GM23248 (cell line): ENCODE measurements at places on chromosomes 4 and X.

DNA sequence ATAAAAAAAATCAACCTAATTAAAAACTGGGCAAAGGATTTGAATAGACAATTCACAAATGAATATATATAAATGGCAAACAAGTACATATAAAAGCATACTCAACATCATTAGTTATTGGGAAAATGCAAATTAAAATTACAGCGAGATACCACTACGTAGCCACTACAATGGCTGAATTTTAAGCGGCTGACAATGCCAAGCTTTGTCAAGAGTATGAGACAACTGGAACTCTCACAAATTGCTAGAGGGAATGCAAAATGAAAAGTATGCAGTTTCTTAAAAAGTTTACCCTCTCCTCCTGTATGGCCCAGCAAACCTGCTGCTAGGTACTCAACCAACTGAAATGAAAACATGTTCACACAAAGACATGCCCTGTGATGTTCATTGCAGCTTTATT lies 34.8 kb downstream of the ZFP42 start:
- no peak for DNase-seq

- DNase-seq: no peak
These were observed 22.9 kb downstream of the TNIP2 start for GRCh38 chr4:2733001-2733843.

- peak; percentile 61 for DNase-seq
These were observed 6.8 kb upstream of the CLCN5 start for GRCh38 chrX:49915361-49916222.

GRCh38 chrX:13055486-13055885 lies 11.1 kb upstream of the FAM9C start:
- DNase-seq: no peak

DNA sequence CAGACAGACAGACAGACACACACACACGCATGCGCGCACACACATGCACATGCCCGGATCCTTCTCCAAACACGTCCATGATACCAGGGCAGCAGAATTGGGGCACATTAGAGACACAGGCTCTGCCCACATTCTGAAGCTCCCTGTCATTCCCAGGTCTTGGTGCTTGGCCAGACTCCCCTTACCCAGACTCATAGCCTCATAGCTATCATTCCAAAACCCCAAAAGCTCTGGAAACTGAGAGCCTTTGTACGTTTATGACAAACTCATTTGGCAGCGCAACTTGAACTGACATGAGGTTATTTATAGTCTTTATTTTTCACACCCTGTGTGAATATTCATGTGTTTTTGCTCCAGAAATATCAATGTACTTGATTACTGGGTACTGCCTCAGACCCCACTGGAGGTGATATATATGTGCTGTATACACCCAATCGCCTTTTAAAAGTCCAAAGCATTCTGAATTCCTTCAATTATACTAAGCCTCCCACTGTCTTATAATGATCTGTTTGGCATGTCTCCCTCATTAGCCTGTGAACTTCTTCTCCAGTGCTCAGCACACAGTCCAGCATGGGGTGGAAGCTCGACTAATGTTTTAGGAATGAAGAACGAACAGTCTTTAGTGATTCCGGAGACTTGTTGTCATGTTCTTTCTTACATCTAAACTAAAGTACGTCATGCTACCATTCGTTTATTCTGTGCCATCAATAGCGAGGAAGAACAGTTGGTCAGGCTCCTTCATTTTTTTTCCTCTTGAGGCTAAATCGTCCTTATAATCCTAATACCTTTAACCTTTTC lies 45.0 kb downstream of the RTL9 start:
- DNase-seq: peak; percentile 82

GRCh38 chrX:112313201-112313600 lies 230.6 kb upstream of the TRPC5 start:
- DNase-seq: no peak

DNA sequence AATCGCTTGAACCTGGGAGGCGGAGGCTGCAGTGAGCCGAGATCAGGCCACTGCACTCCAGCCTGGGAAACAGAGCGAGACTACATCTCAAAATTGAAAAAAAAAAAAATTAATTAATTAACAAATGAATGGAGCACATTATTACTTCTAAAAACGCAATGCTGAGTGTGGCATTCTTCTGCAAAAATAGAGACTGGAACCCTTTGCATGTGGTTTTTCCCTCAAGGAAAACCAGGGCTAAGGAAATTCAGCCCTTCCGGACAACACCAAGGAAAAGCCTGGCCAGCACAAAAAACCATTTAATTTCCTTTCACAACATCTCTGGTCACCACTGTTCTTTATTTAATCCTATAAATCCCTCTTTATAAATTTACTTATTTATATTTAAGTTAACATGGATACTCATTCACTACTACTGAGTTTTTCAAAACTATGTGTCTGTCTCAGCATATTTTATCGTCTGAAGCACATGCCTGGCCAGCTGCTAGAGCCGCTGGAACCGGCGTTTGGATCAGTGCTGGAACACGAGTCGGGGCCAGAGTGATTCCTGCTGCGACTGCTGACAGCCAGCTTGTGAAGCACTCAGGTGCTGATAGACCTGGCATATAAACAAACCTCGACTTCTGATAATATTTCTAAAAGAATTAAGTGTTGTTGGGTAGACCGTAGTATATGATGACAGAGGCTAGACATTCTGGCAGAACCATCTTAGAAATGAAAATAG lies 84.5 kb upstream of the WWC2 start:
- DNase-seq: no peak

DNA sequence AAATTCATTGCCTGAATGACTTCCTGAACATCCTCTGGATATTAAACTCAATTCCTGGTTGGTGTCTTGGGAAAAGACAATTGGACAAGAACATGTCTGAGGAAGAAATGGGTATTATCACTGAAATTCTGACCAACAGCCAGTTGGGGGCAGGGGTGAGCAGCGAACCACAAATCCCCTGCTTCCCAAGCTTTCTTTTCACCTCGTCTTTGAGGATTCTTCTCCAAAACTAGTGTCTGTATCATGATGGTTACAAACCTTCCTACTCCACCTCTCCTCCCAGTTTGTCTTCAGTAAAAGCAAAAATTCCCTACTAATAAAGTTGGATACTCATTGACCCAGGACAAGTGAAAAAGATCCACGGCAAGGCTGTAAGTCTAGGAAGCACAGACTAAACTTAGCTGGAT lies 48.3 kb upstream of the WDR1 start:
- peak; percentile 74 for DNase-seq

DNA sequence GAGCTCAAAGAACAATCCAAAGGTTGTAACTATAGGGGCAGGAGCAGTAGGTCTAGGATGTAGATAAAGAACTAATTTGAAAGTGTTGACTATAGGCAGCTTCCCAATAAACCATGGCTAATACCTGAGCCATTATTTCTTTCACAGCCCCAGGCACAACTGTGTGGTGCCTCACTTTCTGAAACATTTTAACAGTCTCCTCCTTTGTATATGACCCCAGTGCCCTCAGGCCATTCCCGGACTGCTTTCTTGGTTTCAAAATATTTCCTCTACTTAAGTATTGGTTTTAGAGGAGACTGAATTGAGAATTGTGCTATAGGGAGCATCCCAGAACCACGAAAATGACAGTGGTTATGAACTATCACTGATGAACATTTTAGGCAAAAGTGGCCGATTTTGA lies 728.7 kb downstream of the IL1RAPL1 start:
- DNase-seq: no peak

GRCh38 chrX:134743091-134743490 lies 84.8 kb upstream of the PLAC1 start:
- DNase-seq: peak; percentile 37

GRCh38 chrX:40041915-40042314 lies 55.8 kb downstream of the BCOR start:
- no peak for DNase-seq

DNA sequence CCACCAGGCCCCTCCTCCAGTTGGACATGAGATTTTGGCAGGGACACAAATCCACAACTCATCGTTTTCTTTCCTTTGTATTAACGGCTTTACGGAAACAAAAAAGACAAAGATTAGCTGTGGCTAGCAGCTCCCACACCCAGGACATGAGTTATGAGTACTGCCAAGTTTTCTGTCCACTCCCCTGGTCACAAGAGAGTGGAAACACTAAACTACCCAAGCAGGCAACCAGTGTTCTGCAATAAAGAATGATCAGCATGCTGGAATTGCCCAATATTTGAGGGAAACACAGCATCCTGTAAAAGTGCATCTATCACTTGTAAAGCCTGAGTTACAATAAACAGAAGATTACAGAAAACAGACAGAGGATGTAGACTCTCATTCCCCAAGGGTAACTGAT lies 358.4 kb downstream of the NLGN4X start:
- no peak for DNase-seq

DNA sequence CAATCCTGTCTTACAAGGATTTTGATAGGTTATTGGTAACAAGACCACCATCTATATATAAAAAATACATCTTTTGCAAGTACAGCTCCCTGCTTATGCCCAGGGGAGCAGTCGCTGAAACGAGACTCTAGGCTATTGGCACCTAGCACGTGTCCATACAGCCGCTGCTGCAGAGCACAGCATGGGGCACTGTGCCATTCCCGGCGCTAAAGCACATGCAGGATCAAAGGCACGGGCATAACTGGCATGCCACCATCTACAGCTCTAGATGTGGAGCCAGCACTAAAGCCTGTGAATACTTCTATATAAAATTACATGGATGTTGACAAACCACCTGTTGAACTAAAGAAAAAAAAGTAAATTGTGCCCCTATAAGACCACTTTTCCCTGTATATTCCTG lies 144.8 kb downstream of the COL25A1 start:
- no peak for DNase-seq

DNA sequence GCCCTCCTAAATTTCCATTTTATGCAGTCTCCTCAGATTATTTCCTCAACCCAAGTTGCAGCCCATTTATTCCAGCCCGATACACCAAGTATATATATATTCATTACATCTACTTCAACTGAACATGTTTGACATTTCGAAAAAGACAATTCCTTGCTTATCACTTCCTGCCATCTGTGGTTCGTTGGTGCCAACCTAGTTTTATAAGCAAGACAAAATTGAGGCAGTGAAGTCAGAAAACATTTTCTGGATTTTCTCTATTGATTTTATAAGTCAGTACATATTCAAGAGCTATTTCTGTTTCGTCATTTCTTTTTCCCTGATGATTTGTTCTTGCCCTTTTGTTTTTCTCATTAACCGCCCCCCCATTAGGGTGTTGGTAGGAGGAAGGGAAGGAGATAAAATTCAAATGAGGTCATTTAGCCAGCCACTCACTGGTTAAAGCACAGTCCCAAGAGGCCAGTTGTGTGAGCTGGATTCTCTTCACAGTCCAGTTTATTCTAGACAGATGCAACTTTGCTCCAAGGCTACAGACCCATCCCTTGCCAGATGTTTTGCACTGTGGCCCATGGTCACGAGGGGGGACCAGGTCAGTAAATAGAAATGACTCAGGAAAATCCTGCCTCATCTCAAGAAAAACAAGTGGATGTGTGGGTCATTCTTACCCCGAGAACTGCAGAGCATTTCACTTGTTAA lies 20.3 kb upstream of the VEGFD start:
- DNase-seq: peak; percentile 53
